Activated naive CD8-positive, alpha-beta T cell treated with anti-CD3 and anti-CD28 coated beads, Interleukin-2, amount 50 U/mL, for 24 hours (primary cell): ENCODE measurements at places on chromosomes 4 and X.
A peak's percentile ranks its signal among the peaks of the same experiment; 100 is the strongest.

- no peak overlapping the region for H3K4me3 ChIP-seq
- peaks cover 8% of the 10 kb centered on the region for H3K36me3 ChIP-seq
- DNase-seq = no peak
- no peak overlapping the region for H3K27ac ChIP-seq
- H3K4me1 ChIP-seq = peaks cover 5% of the 10 kb centered on the region
- H3K27me3 ChIP-seq = peaks cover 7% of the 10 kb centered on the region
Measured at GRCh38 chr4:122746485-122746965, 14.0 kb downstream of the BBS12 start.

DNA sequence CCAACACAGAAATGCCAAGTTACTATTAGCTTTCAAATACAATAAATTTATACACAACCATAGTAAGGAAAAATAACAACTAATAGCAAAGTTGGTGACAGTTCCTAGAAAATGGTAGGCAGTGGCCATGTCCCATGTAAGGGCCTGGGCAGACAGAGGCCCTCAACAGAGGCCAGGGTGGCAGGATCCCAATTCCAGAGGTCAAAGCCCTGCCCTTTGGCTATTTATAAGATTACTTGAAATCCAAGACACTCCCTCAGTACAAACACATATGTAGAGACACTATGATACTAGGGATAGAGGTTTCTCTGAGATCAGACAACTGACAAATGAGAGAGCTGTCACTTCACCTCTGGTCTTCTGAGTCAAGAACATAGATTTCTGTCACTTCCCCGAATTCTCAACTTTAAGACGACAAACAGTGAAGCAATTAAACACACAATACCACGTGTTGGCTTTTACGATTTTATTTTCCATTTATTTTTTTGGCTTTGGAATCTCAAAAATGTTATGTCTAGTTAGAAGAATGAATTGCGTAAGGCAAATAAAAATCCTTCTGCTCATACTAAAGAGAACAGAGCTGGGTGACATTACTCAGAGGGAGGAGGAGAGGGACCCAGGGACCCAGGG, 16.3 kb upstream of the MAOB start:
- no peak for DNase-seq
- no peak overlapping the region for H3K27ac ChIP-seq
- H3K4me3 ChIP-seq = no peak overlapping the region
- no peaks in the 10 kb centered on the region for H3K4me1 ChIP-seq
- no peaks in the 10 kb centered on the region for H3K27me3 ChIP-seq
- H3K36me3 ChIP-seq = no peaks in the 10 kb centered on the region

DNA sequence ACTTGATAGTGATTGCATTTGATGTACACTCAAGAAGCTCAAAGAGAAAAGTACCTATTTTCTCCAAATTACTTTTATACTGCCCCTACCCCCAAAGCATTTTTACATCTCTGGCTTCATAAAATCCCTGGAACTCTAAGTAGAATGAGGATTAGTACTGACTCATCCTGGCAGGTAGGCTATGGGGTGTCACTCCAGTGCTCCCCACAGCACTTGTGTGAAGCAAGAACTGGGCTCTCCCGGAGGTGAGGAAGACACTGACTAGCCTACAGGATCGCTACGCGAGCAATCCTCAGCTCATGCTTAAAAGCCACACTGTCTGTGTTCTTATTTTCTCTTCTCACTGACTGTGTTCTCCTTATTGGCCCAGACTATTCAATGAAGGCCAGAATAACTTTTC, 90.4 kb upstream of the NDP start:
- no peaks in the 10 kb centered on the region for H3K4me1 ChIP-seq
- no peaks in the 10 kb centered on the region for H3K27me3 ChIP-seq
- no peaks in the 10 kb centered on the region for H3K36me3 ChIP-seq
- no peak overlapping the region for H3K27ac ChIP-seq
- no peak overlapping the region for H3K4me3 ChIP-seq

- DNase-seq = no peak
- H3K27ac ChIP-seq = no peak overlapping the region
- no peaks in the 10 kb centered on the region for H3K27me3 ChIP-seq
- no peaks in the 10 kb centered on the region for H3K36me3 ChIP-seq
- no peak overlapping the region for H3K4me3 ChIP-seq
Measured at GRCh38 chr4:25703731-25704388, 48.2 kb downstream of the SLC34A2 start.

GRCh38 chr4:80153874-80154544, 43.3 kb upstream of the PRDM8 start:
- peak overlapping the region; percentile 48 for H3K4me3 ChIP-seq
- H3K27me3 ChIP-seq = no peaks in the 10 kb centered on the region
- no peaks in the 10 kb centered on the region for H3K36me3 ChIP-seq

- H3K27ac ChIP-seq = no peak overlapping the region
- no peak overlapping the region for H3K4me3 ChIP-seq
- H3K27me3 ChIP-seq = no peaks in the 10 kb centered on the region
- no peaks in the 10 kb centered on the region for H3K4me1 ChIP-seq
Measured at GRCh38 chrX:18173494-18174180, 47.0 kb downstream of the BEND2 start.

- H3K36me3 ChIP-seq = peaks cover 11% of the 10 kb centered on the region
- no peak overlapping the region for H3K4me3 ChIP-seq
- no peak for DNase-seq
- H3K4me1 ChIP-seq = peaks cover 18% of the 10 kb centered on the region
- H3K27ac ChIP-seq = no peak overlapping the region
Measured at GRCh38 chr4:53120778-53121177, 245.1 kb downstream of the SCFD2 start.

- H3K36me3 ChIP-seq = no peaks in the 10 kb centered on the region
- no peak overlapping the region for H3K4me3 ChIP-seq
- H3K27me3 ChIP-seq = no peaks in the 10 kb centered on the region
- no peak for DNase-seq
- H3K27ac ChIP-seq = no peak overlapping the region
Measured at GRCh38 chr4:127370604-127371003, 262.2 kb upstream of the INTU start.

DNA sequence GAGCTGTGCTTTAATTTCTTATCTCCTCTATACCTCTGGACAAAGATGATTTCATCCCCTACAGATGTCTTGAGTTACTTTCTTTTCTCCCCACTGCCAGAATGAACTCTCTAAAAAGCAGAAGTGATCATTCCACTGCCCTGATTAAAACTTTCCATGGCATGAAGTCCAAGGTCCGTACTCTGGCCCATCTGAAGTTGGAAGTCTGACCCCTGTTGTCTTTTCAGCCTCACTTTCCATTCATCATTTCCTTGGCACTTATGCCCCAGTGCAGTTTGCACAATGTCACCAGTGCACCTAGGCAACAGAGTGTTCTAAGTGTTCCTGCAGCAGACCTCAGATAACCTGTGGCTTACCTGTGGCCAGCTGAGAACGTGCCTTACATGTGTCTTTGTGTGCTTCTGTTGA, 242.4 kb downstream of the FRAS1 start:
- H3K36me3 ChIP-seq = no peaks in the 10 kb centered on the region
- H3K27ac ChIP-seq = no peak overlapping the region
- DNase-seq = no peak
- no peak overlapping the region for H3K4me3 ChIP-seq

GRCh38 chr4:26468283-26468949, 21.9 kb downstream of the CCKAR start:
- no peak overlapping the region for H3K4me3 ChIP-seq
- peaks cover 5% of the 10 kb centered on the region for H3K27me3 ChIP-seq
- H3K4me1 ChIP-seq = no peaks in the 10 kb centered on the region
- no peak overlapping the region for H3K27ac ChIP-seq
- DNase-seq = no peak
- H3K36me3 ChIP-seq = no peaks in the 10 kb centered on the region

- H3K36me3 ChIP-seq = no peaks in the 10 kb centered on the region
- no peak overlapping the region for H3K27ac ChIP-seq
- no peaks in the 10 kb centered on the region for H3K4me1 ChIP-seq
- no peaks in the 10 kb centered on the region for H3K27me3 ChIP-seq
Measured at GRCh38 chrX:27163236-27163635, 299.9 kb downstream of the PPP4R3C start.

DNA sequence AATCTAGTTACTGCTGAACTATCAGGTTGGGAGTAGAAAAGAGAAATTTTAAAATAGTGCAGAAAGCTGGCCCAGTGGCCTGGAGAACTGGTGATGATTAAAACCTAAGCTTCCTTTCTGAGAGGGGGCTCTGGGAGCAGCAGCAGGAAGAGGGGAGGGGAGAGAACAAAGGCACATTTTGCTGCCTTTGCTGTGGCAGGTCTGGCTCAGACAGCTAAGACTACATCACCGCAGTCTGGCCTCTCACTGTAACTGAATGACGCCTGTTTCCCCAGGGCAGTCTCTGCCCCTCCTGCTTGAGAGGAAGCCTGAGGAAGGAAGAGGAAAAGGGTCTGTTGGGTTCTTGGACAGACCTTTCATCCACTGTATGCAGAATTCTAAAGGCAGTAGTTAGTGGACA, 148.5 kb downstream of the FRAS1 start:
- H3K27ac ChIP-seq = no peak overlapping the region
- H3K4me1 ChIP-seq = no peaks in the 10 kb centered on the region
- H3K36me3 ChIP-seq = no peaks in the 10 kb centered on the region
- H3K27me3 ChIP-seq = peaks cover 10% of the 10 kb centered on the region

DNA sequence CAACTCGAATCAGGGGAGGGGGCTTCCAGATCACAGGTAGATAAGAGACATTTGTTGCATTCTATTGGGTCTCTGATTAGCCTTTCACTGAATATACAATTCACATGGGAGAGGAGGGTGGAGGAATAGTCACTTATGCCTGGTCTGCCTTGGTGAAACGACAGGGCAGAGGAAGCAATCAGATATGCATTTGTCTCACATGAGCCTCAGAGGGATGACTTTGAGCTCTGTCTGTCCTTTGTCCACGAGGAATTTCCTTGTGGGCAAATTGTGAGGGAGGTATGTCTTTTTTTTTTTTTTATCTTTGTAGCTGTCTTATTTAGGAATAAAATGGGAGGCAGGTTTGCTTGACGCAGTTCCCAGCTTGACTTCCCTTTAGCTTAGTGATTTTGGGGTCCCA, 28.5 kb upstream of the TMSB4X start:
- H3K27ac ChIP-seq = peak overlapping the region; percentile 95
- peaks cover 53% of the 10 kb centered on the region for H3K4me1 ChIP-seq
- H3K4me3 ChIP-seq = peak overlapping the region; percentile 82
- DNase-seq = no peak
- no peaks in the 10 kb centered on the region for H3K27me3 ChIP-seq

DNA sequence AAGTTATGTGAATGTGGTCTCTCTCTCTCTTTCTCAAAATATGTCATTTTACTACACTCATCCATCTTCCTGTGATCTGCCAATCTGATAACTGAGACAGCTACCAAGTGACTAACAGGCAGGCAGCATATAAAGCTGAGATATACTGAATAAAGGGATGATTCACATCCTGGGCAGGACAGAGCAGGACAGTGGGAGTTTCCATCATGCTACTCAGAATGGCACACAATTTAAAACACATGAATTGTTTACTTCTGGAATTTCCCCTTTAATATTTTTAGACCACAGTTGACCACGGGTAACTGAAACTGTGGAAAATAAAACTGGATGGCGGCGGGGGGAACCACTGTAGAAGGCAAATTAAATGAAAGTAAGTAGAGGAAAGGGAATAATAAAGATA, 58.6 kb upstream of the DCTD start:
- H3K27me3 ChIP-seq = peaks cover 29% of the 10 kb centered on the region
- DNase-seq = peak; percentile 4
- H3K4me3 ChIP-seq = peak overlapping the region; percentile 30
- H3K27ac ChIP-seq = peak overlapping the region; percentile 67

DNA sequence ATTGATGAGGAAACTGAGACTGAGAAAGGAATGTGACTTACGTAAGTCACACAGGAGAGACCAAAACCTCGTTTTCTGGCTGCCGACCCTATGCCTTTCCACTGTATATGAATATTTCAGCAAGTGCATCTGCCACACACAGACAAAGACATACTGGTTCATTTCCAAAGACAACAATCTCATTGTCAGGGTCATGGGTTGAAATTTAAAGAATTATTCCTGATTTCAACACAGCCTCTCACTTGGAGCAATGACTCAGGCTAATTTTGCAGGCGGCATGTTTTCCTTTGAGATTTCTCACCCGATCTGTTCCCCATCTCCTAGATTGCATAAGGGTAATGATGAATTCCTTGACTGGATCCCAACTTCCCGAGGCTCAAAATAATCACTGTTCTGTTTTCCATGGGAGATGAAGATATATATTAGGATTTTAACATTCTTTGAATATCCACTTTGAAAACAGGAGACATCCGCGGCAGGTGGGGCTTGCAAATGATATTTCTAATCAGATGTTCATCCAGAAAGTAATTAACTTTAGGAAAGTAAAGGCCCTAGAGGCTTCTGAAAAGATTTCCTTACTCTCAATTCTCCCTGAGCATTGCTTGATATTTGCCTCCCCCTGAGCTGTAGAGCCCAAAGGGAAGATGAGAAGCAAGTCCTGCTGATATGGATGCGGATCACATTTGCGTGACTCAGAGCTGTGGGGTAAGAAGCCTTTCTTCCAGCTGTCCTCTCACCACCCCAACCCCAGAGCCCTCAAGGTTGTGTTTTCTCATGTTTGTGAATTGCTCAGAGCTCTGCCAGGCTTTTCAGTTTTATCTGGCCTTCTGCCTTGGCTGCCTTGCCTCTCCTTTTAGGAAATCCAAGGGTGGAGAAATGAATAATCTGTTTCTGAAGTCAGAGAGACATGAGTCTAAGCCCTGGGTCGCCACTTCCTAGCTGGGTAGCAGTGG, 361.1 kb upstream of the BOD1L1 start:
- no peak overlapping the region for H3K27ac ChIP-seq
- no peak for DNase-seq
- H3K36me3 ChIP-seq = no peaks in the 10 kb centered on the region
- H3K27me3 ChIP-seq = peaks cover 2% of the 10 kb centered on the region
- no peaks in the 10 kb centered on the region for H3K4me1 ChIP-seq
- no peak overlapping the region for H3K4me3 ChIP-seq

DNA sequence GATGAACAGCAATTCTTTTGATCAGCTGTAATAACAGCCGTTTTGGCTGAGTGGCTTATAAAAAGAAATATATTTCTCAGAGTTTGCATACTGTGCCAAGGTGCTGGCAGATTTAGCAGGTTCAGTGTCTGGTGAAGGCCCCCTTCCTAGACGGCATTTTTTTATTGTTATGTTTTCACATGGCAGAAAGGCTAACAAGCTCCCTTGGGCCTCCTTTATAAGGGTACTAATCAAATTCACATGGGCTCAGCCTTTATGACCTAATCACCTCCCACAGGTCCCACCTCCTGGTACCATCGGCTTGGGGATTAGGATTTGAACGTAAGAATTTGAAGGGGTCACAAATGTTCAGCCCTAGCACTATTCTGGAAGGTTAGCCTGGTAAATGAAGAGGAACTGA, 431.9 kb downstream of the SPOCK3 start:
- H3K4me1 ChIP-seq = no peaks in the 10 kb centered on the region
- no peaks in the 10 kb centered on the region for H3K36me3 ChIP-seq
- no peaks in the 10 kb centered on the region for H3K27me3 ChIP-seq
- DNase-seq = no peak
- H3K4me3 ChIP-seq = no peak overlapping the region
- H3K27ac ChIP-seq = no peak overlapping the region

DNA sequence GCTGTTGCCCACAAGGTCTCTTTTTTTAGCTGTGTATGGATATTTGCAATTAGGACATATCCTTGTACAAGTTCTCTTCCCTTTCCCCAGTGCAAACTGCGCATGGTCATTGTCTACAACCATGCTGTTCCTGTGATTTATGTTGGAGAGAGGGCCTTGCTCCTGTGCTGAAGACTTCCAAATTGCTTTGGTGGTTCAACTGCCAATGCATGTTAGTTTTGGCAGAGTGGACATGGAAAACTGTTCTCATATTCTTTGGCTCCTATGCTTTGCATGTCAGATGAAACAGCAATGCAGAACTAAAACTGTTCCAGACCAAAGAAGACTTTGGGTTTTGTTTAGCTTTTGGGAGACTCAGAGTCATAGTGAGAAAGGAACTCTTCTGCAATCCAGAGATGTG, 148.8 kb upstream of the EDNRA start:
- no peaks in the 10 kb centered on the region for H3K36me3 ChIP-seq
- DNase-seq = no peak
- H3K4me1 ChIP-seq = no peaks in the 10 kb centered on the region
- H3K27ac ChIP-seq = no peak overlapping the region
- H3K4me3 ChIP-seq = no peak overlapping the region
